Renal cortical epithelial cell (primary cell): ENCODE measurements at places on chromosomes 13 and 19. TPM values are rescaled to one million over a fixed set of nuclear protein-coding genes. Genes with fewer than 3 reads are reported as not detected.

- DNase-seq = peak; percentile 60
Observed at GRCh38 chr19:28956961-28957360, 256.0 kb downstream of the UQCRFS1 start.

- no peak for DNase-seq
Observed at GRCh38 chr19:15098460-15098859, 8.7 kb upstream of the SYDE1 start.

COLGALT1 gene
- 53.9 and 75.0 TPM in 2 replicates for total RNA-seq

- DNase-seq = no peak
Observed at GRCh38 chr13:73235385-73235784, 176.6 kb downstream of the KLF5 start.

GRCh38 chr19:6433165-6433564 is 398 bp downstream of the SLC25A41 start:
- DNase-seq = no peak

SLAIN1 gene
- total RNA-seq = 5.8 and 14.1 TPM in 2 replicates

- no peak for DNase-seq
Observed at GRCh38 chr13:71359641-71360040, 507.4 kb downstream of the DACH1 start.

GRCh38 chr13:29922896-29923295 is 72.5 kb upstream of the UBL3 start:
- peak; percentile 65 for DNase-seq

DNA sequence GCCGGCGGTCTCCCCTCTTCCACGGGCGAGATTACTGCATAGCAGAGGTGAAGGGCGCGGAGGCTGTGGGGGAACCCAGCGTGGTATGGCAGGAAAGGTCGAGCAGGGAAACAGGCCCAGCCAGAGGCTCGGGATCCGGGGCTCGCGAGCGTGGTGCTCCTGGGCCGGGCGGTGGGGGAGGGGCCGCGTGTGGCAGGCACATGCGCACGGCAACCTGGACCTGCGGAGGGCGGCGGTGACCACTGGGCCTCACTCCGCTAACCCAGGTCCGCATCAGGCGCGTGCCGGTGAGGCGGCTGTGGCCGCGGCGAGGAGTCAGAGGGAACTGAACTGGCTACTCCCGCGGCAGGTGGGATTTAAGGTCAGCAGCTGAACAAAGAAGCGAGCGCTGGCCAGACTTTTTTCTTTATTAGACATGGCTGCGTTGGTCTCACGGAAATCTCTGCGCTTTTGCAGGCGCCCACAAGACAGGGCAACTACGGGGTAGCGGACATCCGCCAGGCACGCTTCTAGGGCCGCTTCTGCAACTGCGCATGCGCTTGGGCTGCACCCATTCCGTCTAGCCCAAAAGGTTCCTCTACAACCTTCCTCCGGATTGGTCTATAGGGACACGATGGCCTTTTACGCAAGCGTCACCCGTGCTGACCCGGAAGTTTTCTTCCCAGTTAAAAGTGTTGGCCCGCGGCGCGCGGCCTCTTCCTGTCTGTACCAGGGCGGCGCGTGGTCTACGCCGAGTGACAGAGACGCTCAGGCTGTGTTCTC is at the start of gene RPS5:
Gene RPS5, plus strand, starts transcription at position 694 of the 762 bp plus-strand sequence. CDS start 869 bp downstream, outside the sequence.
- peak; percentile 98 for DNase-seq

OR7C2 gene
- total RNA-seq = not detected in 2 replicates

GRCh38 chr13:45827318-45827717 is 24.2 kb downstream of the SIAH3 start:
- peak; percentile 34 for DNase-seq

DNA sequence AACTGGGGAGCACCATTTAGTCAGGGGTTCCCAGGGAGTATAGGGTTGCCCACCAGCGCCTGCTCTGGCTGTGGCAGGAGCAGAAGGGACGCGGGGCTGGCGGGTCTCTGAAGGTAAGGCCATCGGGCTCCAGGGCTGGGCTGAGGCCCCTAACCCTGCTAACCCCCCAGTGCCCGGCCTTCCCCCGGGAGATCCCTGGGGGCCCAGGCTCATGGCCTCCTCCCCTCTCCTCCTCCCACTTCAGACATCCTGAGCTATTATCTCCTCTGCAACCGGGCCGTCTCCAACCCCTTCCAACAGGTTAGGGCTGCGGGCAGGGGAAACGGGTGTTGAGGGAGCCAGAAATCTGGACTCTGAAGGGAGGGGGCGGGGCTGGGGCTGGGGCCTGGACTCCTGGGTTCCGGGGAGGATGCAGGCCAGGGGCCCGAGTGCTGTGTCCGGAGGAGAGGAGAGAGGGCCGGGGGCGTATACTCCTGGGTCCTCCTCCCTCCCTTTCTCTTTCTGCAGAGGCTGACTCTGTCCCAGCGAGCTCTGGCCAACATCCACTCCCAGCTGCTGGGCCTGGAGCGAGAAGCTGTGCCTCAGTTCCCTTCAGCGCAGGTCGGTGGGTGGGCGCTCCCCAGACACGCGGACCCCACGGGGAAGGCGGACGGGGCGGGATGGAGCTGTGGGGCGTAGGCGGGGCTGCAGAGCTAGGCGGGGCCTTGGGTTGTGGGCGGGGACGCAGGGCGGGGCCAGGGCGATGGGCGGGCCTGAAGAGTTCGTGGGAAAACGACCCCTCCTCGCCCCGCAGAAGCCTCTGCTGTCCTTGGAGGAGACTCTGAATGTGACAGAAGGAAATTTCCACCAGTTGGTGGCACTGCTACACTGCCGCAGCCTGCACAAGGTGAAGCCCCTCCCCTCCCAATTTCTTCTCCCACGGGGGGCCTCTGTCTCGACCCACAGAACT is 15.3 kb downstream of the TTYH1 start:
- no peak for DNase-seq

APOC4 gene
- not detected in 2 replicates for total RNA-seq

- DNase-seq = no peak
Observed at GRCh38 chr19:12891553-12892021, 627 bp downstream of the GCDH start.

- peak; percentile 52 for DNase-seq
Observed at GRCh38 chr19:47541518-47541917, 26.7 kb upstream of the NAPA start.

DNA sequence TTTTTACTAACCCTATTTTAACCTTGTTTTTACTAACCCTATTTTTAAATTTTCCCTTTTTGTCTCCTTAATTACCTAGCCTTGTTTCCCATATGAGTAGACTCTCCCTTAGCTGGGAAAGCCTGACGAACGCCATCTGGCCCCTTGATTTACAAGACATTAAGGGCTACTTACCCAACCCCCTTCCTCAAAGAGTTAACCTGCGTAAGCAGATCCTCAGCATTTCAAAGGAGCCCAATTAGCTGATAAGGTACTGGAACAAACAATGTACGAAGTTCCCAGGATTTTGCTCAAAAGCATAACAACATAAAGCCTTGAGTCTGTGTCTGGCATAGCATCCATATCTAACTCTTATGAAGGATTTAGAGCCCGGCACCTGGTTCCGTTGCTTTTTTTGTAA is 4.7 kb upstream of the MVB12A start:
- no peak for DNase-seq

GPR183 gene
- not detected in 2 replicates for total RNA-seq

- no peak for DNase-seq
Observed at GRCh38 chr13:39542361-39542760, 60.6 kb downstream of the LHFPL6 start.

DNA sequence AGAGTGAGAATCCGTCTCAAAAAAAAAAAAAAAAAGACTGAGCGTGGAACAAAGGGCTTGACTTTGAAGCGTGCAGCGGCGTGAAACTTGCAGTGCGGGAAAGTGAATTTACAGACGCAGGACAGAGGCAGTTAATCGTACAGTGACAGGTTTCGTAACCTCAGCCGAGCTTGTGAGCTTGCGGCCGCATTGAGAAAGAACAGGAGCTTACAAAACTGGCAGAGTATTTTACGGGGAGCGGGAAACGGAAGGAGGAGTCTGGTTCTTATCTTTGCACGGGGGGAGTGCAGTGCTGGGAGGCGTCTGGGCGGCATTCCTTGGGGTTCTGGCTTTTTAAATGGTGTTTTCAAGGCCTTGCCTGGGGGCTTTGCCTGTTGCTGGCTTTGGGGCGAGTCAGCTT is 6.0 kb upstream of the BSG start:
- DNase-seq = no peak

ATP1A3 gene
- total RNA-seq = 0.05 and 0.17 TPM in 2 replicates

KCNN4 gene
- total RNA-seq = 0.85 and 8.5 TPM in 2 replicates
